NCI-H1092 treated with DMSO at 0.1 percent for 48 hours (cell line): ENCODE measurements at places on chromosomes 3 and 15.

GRCh38 chr3:172622916-172623700 is 87.8 kb downstream of the NCEH1 start:
- no peak for DNase-seq

- DNase-seq = no peak
Measured at GRCh38 chr3:124847051-124847450, 40.1 kb downstream of the ITGB5 start.

GRCh38 chr15:93165734-93166470 is 76.9 kb upstream of the RGMA start:
- no peak for DNase-seq

GRCh38 chr15:78243491-78243941 is 9.2 kb upstream of the ACSBG1 start:
- peak; percentile 6 for DNase-seq

GRCh38 chr15:77657634-77658238 is 25.0 kb upstream of the LINGO1 start:
- no peak for DNase-seq

- no peak for DNase-seq
Measured at GRCh38 chr3:100650651-100651619, 41.5 kb downstream of the ADGRG7 start.

GRCh38 chr3:10758304-10759037 is 57.6 kb upstream of the SLC6A11 start:
- peak; percentile 70 for DNase-seq

DNA sequence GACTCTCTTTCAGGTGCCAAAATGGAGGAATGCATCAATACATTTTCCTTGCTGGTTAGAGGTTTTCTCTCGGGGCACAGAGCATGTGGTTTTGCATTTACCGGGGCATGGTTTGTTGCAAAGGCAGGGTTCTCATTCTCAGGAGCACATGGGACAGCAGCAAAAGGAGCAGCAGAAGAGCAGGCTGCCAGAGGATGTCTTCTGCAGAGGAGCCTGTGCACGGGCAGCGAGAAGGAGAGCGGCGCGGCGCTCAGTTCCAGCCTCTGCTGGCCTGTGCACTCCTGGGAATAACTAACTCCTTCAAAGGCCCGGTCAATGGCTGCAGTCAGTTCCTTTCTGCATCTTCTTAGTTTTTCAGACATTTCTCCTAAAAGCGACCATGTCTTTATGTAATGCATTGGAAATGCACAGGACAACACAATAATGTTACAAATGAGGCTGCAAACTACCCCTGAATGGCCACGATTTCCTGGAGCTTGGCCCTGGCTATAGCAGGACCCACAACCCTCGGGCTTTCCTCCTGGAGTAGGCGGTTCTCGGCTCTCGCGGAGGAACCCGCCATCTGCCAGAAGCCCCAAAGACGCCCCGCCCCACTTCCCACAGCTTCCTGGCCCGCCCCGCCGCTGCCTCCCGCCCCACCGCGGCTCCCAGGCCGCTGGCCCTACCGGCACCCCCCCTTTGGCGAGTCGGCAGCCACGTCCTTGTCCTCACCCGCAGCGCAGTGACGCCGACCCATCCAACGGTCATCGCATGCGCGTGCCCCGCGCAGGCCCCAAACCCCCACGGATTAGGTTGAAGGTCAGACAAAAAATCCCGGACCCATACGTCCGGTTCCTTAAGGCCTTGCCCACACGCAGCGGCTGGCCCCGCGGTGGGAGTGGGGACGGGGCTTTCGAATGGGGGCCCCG is at the start of gene C3orf62:
Gene C3orf62, minus strand, starts transcription at position 758 of the 908 bp plus-strand sequence. Its CDS starts 360 bp downstream, at position 398.
- DNase-seq = no peak

GRCh38 chr3:197600796-197601565 is 45.2 kb upstream of the BDH1 start:
- no peak for DNase-seq

DNA sequence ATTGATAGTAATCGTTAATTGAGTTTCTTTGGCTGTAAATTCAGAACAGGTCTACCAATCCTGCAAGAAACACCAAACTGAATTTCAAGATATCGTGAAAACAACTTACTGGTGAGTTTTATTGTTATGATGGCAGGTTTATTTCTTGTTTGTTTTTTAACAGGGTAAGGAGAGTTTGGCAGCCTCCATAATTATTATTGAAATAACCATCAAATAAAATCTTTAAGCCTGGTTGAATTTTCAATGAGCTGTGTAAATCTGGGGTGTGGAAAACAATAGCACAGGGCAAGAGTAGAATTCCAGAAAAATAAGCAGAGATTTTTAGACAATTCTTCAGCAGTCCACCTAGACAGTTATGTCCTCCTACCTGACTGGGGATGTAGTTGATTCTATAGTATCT is 196.5 kb downstream of the MECOM start:
- no peak for DNase-seq

- DNase-seq = peak; percentile 10
Measured at GRCh38 chr3:106610362-106610959, 741.6 kb upstream of the CBLB start.

- peak; percentile 6 for DNase-seq
Measured at GRCh38 chr15:93830221-93831080, 400.9 kb upstream of the MCTP2 start.

DNA sequence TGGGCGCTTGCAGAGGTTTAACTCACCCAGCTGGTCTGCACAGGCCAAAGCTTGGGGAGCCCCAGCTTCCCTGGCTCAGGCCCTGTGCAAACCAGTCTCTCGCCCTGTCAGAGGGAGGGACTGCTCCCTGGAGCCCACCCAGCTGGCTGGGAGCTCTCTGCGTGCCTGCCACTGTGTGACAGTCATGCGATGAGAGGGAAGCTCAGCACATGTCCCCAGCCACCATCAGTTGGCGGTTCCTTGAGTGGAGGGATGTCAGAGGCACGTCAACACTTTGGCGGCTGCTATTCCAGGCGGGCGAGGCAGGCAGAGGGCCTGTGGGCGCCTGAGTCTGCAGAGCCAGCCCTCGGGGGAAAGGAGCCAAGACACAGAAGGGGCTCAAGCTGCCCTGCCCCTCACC is 324.6 kb downstream of the UACA start:
- DNase-seq = no peak

DNA sequence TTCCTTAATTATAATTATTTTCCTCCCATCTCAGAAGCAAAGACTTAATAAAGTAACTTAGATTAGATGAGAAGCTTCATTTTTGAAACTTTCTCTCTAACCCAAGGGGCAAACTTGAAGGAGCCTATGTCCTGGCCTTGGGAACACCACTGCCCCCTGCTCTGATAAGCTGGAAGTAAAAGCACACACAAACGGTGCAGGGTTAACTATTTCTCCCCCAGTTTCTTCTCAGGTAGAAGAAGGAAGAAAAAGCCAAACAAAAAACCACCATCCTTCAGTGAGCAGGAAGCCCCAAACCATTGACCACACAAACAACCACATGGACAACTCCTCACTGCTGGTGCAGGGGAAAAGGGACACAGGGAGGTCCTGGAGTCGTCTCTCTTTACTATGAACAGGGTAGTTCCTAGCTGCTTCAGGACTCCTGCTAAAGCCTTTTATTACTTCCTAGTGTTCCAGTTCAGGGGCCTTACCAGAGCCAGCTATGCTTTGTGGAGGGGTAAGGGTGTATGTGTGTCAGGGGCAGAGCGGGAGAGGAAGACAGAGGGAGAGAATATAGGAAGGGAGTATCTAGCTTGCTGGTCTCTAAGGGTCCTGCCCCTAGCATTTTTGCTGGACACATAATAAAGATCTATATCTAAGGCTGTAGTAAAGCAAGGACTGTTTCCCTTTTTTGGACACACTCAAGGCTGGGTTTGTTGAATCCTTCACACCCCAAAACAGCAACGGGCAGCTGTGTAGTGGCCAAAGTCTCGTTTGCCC is 94.0 kb upstream of the UMPS start:
- DNase-seq = no peak

- DNase-seq = peak; percentile 45
Measured at GRCh38 chr3:158539414-158540014, 31.5 kb upstream of the MLF1 start.

- no peak for DNase-seq
Measured at GRCh38 chr15:100531204-100531603, 2.5 kb upstream of the CERS3 start.

DNA sequence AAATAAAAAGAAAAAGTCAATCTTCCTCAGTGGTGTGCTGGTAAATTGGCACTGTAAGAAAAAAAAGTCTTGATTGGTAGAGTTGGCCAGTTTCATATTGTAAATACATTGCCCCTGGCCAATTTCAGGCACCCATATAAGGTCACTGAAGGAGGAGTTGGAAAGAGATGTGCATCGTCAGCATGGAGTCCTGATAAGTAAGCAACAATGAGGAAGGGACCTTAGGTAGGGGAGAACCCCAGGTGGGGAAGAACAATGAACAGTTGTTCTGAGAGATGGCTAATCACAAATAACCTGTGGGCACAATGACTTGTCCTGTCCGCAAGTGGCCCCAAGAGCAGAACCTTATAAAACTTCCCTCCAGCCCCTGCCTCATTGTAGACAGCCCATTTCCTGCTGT is 8.6 kb upstream of the CYP8B1 start:
- DNase-seq = no peak

GRCh38 chr15:62850791-62851291 is 191.7 kb upstream of the TPM1 start:
- DNase-seq = no peak

DNA sequence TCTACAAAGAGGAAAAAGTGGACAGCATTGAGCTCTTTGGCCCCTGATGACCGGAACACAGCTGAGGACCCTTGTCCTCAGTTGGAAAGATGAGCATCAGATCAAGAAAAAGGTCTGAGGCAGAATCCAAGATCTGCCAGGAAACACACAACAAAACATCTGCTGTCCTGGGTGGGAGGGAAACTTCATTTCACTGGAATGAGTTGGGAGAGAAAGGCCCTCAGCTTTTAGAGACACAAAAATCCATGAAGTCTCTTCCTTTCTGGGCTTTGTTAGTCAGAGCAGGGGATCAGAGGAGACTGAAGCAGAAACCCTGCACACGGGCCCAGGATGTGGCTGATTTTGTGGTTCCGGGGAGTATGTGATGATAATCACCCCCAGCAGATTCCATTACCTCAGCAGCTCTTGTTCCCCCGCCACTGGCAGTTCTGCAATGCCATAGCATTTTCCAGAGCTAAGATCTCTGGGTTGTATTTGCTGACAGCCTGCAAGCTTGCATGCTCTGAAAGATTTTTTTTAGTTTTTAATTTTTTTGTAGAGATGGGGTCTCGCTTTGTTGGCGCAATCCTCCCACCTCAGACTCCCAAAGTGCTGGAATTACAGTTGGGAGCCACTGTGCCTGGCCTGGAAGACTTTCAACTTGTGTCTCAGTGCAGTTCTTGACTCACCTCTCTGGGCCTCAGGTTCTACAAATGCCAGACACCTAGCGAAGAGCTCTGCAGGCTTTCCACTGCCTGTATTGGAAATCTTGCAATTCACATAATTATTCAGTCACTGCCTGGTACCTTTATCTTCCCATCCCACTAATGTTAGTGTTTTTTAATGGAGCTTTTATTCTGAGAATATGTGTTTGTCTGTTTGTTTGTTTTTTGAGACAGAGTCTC is 5.8 kb upstream of the TATDN2 start:
- no peak for DNase-seq

GRCh38 chr3:46187876-46188275 is 20.2 kb downstream of the CCR1 start:
- no peak for DNase-seq

DNA sequence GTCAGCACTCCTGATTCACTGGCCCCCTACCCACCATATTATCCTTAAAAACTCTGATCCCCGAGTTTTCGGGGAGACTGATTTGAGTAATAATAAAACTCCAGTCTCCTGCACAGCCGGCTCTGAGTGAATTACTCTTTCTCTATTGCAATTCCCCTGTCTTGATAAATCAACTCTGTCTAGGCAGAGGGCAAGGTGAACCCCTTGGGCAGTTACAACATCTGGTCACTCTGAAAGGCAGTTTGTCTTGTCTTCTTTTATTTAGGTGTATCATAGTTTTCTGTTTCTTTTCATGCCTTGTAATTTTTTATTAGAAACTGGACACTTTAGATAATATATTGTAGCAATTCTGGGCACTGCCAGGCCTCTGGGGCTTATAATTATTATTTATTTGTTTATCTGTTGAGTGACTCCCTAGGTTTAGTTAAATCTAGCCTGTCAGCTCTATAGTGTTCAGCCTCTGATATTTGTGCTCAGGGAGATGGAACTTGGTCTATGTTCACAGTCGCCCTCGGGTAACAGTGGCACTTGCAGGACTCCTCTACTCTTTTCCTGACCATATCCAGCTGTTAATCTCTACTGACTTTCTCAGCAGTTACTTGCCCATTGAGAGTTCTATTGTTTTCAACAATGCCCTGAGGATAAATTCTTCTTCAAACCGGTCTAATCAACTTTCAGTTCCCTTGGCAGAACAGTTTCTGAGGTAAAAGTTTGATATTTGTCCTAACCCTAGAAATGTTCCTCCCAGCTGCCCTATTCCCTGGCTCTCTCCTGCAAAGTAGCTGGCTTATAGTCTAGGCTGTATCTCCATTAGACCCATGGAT is 15.5 kb upstream of the PLAAT1 start:
- DNase-seq = no peak

- DNase-seq = no peak
Measured at GRCh38 chr3:184524981-184525336, 36.6 kb upstream of the EPHB3 start.

GRCh38 chr3:87873136-87873535 is 185.7 kb downstream of the CGGBP1 start:
- no peak for DNase-seq

- no peak for DNase-seq
Measured at GRCh38 chr3:142853270-142854168, 35.4 kb downstream of the PCOLCE2 start.

DNA sequence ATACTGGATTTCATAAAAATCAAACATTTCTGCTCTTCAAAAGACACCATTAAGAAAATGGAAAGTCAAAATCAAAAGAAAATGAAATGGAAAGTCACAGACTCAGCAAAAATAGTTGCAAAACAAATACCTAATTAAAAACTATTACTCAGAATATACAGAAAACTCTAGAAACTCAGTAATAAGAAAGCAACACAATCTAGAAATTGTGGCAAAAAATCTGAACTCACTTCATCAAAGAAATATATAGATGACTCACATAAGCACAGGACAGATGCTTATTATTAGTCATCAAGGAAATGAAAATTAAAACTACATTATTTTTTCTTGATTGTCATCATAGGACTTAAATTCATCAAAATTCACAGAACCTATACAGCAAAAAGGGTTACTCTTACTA is 430.0 kb downstream of the SHQ1 start:
- DNase-seq = no peak

DNA sequence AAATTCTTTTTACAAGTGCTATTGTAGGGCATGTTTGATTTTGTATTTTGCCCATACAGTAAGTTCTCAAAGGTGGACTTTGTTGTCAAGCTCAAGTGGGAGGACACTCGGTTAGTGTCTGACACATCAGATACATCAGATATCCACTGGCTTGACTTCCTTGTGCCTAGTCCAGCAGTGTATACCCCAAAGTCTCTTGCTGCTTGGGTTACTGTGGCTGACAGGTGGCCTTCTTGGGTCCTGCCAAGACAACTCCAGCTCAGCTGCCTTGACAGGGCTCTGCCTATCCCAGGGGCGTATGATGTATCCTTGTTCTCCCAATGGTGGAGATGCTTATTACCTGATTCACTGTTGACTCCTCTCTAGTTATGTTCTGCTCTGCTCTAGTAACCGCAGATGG is 214.9 kb downstream of the CBLB start:
- no peak for DNase-seq

DNA sequence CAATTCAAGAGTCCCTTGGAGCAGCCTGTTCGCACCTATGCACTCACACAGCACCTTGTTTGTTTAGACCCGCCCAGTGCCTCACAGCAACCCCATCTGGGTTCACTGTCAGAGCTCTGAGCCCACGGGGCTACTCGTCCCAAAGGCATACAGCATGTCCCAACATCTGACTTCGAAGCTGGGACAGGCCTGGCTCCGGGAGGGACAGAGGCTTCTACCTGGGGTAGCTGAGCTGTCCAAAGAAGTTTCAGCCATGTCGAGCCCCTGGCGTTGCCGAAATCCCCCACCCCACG is 28.6 kb upstream of the CYP11A1 start:
- no peak for DNase-seq
